ENCODE measurements at places on chromosomes 3 and 15.

DNA sequence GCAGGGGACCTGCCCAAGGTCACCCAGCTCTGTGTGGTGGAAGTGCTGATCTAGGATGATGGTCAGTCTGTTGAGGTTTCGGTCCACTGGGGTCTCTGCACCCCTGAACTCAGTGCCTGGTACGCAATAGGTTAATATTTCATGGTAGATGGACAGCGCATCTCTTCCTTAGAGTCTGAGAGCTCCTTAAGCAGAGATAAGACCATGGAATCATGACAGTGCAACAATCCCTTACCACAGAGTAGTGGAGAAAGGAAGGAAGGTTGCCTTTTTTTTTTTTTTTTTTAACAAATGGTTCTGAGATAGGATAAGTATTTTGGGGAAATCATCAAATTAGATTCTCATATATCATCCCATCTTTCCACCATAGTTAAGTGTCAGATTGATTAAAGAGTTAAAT is 79.8 kb upstream of the SLC6A1 start:
- no peak for DNase-seq

- no peak for DNase-seq
These were observed 275.7 kb upstream of the CTNNB1 start for GRCh38 chr3:40923651-40924050.

- no peak for DNase-seq
These were observed 9.4 kb downstream of the IGF1R start for GRCh38 chr15:98657721-98658120.

GRCh38 chr3:4773583-4773982 is 205.7 kb upstream of the BHLHE40 start:
- DNase-seq, result no peak

DNA sequence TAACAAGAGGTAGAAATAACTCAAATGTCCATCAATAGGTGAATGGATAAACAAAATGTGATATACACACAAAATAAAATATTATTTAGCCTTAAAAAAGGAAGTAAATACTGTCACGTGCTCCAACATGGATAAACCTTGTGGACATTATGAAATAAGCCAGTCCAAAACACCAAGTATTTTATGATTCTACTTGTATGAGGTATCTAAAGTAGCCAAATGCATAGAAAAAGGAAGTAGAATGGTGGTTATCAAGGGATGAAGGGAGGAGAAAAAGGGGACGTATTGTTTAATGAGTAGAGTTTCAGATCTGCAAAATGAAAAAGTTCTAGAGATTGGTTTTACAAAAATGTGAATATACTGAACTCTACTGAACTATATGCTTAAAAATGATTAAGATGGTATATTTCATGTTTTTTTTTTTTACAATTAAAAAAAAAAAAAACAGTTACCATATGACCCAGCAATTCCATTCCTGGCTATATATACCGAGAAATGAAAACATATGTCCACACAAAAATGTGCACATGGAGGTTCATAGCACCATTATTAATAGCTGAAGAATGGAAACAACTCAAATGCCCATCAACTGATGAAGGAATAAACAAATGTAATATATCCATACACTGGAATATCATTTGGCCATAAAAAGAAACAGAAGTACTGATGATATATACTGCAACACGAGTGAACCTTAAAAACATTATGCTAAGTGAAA is 29.1 kb upstream of the MAP6D1 start:
- DNase-seq, result no peak

DNA sequence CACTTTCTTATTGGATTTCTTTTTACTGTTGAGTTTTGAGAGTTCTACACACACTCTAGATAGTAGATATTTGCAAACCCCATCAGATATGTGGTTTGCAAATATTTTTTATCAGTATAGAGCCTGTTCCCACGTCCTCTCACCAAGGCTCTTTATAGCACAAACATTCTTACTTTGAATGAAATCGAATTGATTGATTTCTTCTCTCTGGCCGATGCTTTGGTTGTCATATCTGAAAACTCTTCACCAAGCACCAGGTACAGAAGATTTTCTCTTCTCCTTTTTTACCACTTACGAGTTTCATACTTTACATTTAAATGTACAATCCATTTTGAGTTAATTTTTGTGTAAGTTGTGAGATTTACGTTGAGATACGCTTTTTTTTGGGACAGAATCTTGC is 163.4 kb downstream of the PTPRG start:
- no peak for DNase-seq

DNA sequence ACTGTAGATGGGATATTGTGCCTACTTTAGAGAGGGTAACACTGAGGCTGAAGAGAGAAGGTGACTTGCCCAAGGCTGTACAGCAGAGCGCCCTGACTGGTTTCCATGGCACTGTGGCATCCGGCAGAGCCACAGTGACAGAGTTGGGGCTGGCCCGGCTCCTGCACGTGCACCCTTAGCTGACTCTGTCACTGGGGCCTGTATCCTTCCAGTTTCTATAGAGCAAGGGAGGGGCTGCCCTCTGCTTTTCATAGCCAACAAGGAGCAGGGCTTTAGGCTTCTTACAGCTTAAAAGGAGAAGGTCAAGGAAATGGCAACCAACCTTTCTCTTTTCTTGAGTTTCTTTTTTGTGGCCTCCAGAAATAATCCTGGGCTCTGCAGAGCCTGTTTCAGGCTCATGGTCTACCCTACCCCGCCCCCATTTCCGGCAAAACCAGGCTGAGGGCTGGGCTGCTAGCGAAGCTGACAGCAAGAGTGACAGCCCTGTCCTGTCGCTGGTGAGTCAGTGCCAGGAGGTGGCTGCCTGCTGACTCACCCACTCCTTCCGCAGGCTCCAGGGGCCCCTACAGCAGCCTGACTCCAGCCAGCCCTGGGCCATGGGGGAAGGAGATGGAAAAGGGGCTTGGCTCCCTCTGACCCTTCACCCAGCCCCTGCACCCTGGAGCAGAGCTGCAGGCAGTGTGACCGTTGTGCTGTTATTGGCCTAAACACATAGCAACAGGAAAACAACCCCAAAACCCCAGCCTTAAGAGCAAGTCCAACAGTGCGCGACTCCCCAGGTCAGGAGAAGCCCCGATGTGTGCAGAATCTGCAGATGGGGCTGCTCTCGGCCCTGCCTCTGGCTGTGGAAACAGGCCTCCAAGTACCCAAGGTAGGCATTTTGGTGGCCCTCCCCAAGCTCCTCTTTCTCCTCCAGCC is 29.8 kb downstream of the SLC6A6 start:
- DNase-seq, result peak; percentile 49

- DNase-seq, result no peak
These were observed 15.4 kb downstream of the WNT5A start for GRCh38 chr3:55471522-55472280.

DNA sequence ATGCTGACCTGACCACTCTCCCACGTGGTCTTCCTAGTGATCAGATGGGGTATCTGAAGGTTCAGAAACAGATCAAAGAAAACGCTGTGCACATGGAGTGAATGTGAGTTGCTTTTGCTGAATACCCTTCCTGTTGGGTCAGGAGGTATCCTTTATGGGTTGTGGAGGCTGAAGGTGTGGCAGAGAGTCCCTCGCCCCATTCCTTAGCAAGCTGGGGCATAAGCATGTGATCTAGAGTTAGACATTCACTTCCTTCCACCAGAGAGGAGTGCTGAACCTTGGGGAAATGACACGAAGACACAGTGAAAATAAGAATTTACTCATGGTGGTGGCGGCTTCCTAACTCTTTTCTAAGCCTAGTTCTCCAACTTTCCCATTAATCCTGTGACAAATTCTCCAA is 27.8 kb upstream of the SPTBN5 start:
- DNase-seq, result no peak

DNA sequence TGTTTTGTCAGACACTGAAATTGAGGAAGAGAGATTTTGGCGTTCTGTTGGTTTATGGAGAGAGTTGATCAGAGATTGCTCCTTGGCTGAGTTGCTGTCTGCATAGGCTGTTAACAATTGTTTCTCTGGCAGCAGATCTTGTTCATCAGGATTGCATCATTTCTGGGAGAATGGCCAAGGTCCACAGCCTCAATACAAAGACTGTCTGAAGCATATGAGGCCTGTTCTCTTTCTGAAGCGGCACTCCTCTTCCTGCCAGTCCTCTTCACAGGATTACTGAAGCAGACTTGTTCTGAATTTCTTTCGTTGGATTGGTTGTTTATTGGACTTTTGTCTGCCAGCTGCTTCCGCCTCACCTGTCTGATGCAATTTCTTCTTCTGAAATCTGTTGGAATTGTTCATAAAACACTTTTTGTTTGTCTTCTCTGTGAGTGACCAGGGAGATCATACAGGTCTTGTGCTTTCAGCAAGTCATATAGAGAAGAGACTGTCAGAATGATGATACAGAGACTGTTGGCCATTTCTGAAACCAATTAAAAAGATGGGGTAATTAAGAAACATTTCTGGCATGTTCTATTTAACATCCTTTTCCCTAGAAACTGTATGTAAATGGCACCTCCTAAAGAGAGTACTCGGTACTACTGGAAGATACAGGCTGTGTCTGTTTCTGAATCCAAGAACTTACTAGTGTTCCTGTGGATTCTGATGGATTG is 25.5 kb downstream of the SETD5 start:
- DNase-seq, result peak; percentile 68

- DNase-seq, result no peak
These were observed 1045.5 kb upstream of the NR2F2 start for GRCh38 chr15:95284933-95285421.

DNA sequence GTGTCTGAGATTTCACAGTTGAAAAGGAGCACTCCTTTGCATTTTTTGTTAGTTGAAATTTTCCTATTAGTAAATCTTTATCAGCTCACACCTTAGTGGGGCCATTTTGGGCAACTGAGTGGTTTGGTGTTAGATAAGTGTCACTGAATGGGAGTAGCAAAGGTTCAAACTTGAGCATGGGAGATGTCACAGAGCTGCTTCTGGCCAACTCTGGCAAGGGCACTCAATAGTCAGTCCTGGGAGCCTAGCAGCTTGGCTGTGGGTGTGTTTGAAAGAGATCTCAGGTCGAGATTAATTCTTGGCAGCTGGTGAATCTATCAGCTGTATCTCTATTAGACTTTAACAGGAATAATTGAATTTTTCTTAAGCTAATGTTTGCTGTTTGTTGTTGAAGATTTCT is 579.3 kb downstream of the EDEM1 start:
- no peak for DNase-seq

DNA sequence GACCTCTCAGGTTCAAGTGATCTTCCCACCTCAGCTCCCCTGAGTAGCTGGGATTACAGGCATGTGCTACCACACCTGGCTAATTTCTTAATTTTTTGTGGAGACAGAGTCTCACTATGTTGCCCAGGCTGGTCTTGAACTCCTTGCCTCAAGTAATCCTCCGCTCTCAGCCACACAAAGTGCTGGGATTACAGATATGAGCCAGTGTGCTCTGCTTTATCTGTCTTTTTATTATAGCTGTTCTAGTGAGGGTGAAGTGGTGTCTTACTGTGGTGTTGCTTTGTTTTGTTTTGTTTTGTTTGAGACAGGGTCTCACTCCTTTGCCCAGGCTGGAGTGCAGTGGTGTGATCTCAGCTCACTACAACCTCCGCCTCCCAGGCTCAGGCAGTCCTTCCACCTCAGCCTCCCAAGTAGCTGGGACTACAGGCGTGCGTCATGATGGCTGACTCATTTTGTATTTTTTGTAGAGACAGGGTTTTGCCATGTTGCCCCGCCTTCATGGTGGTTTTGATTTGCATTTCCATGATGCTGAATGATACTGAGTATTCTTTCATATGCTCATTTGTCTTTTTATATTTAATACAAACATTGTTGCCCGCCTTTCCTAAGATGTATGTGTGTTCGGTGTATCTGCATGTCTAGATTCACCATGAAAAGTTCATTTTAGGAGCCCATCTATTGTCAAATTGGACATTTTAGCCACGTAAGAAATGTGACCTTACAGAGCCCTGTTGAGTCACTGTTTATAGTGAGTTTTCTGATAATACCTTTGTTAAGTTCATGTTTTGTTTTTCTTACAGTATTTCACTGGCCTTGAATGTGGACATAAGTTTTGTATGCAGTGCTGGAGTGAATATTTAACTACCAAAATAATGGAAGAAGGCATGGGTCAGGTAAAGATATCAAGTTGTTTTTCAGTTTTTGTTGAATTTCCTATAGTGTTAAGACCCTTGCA is 80.6 kb downstream of the ARIH1 start:
- no peak for DNase-seq

DNA sequence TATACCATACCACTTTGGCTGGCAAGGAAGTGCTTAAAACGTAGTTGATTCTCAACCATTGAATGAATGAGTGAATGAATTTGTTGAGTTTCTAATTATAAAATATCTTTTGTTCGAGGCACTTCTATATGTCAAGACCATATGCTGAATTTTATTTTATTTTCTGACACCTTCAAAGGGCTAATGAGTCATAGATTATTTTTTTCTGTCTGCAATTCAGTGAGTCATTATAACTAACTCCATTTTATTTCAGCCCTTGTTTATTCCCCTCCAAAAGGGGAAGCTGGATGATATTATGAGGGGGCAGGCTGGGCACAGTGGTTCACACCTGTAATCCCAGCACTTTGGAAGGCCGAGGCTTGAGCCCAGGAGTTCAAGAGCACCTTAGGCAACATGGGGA is 142.4 kb downstream of the P2RY1 start:
- no peak for DNase-seq

GRCh38 chr3:187210545-187211327 is 13.4 kb downstream of the RTP1 start:
- no peak for DNase-seq

DNA sequence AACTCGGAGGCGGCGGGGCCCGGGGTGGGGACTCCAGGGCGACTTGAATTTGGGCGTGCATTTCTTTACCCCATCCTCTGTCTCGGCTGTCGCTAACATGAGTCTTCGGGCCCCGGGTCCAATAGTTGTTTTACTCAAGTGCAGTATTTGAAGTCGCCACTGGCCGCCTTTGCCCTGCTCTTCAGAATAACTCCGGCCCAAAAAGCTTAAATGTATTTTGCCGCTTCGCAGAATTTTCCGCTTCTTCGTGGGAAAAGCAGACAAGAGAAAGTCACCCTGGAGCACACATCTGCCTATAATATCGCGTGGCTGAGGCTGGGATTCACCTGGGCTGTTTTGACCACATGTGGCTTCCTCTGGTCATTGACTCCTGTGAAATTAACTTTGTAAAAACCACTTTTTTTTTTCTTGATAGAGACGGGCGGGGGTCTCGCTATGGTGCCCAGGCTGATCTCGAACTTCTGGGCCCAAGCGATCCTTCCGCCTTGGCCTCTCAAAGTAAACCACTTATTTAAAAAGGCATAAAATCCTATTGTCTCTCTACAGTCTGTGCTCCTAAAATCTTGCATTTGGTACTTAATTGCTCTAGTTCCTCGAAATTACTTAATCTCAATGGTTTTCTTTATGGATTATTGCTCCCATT is 676 bp downstream of the CNOT10 start:
- DNase-seq, result peak; percentile 19

- DNase-seq, result no peak
These were observed 39.2 kb upstream of the STRIT1 start for GRCh38 chr3:155332716-155333115.

DNA sequence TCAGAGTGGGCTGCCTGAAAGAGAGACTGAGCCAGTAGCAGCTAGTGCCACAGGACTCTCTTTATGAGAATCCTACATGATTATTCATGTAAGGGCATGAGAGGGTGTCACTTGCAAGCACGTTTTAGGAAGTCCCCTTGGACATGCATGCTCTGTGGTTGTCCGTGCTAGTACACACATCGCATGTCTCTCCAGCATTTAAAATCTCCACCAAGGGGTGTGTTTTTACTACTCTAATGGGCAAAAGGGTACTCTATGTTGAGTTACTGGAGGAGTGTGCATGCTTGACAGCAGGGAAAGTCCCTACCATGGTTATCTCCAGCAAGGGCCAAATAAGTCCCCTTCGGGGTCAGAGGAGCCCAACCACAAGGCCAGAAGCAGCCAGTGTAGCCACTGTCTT is 70.7 kb downstream of the DCLK3 start:
- no peak for DNase-seq

- no peak for DNase-seq
These were observed 66.5 kb downstream of the TMEM39A start for GRCh38 chr3:119396870-119397269.

GRCh38 chr3:176807938-176808337 is 389.3 kb downstream of the TBL1XR1 start:
- no peak for DNase-seq

Data from hematopoietic multipotent progenitor cell treated with erythropoietin and hydrocortisone succinate and interleukin-3 and kit ligand, for 17 days (in vitro differentiated cells).